Esophagus squamous epithelium (tissue), 5 donors: ENCODE measurements at places on chromosomes 16 and 17. TPM values are rescaled to one million over a fixed set of nuclear protein-coding genes. Genes with fewer than 3 reads are reported as not detected.

The KRT20 gene
- total RNA-seq: not detected

The SSTR5 gene
- total RNA-seq: not detected

The PTX4 gene
- not detected for total RNA-seq

- DNase-seq: no peak
Measured at GRCh38 chr16:16014329-16015224, 65.2 kb downstream of the ABCC1 start.

The TBC1D10B gene
- 23.2 TPM for total RNA-seq

DNA sequence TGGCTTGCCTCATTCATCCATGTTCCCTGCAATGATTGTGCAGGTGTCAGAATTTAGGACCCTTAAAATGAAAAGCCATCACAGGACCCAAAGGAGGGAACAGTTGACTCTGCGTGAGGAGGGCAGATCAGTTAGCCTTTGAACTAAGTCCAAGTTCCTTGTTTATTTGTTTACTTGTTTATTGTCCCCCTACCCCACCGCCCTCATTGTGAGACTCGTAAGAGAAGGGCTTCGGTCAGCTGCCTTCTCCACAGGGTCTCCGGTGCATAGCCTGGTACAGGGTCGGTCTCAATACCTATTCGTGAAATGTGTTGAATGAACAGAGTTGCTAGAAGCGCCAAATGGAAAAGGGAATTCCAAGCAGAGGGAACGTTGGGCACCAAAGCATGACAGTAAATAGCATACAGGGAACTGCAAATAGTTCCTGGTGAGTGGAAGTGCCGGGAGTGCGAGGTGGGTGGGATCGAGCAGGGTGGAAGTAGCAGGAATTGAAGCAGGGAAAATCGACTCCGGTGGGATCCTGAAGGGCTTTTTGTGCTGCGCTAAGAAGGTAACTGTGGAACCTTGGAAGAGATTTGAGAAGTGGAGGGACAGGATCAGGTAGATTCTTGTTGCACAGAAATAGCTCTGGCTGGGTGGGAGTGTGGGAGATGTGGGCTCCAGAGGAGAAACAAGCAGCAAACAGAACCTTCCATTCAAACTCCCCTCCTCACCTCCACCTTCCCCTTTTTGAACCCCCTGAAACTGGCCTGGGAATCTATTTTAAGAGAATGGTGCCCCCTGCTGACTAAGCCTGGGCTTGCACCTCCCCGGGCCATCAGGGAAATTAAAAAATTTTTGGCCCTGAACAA lies 12.7 kb downstream of the SLC35B1 start:
- DNase-seq: no peak

DNA sequence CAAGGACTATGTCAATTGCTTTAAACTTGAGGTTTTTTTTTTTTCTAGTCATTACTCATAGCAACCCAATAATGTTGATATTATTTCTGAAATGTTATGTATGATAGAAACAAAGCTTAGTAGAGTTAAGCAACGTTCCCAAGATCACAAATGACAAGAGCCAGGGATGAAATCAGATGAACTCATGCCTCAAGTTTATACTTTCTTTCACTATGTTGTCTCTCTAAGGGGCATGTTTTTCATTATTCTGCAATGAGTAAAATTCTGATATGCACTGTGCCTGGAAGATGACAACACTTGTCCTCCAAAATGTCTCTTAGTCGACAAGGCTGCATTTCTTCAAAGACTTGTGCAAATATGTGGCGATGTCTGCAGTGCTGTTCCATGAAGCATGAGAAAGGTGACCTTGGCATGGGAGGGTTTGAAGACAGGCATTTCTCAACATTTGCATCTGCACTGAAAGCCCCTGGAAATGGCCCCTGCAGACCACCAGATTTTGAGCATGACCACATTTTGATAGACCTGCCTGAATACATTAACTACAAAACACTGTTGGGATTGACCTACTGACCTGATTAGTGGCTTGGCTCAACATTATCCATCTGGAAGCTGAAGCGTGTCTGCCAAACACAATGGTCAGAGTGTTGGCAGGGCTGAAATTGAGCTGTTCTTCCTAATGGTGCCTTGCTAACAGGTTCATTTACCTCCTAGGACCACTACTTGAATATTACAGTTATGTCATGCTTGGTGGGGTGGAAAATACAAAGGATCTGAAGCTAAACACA lies 1027.5 kb downstream of the CDH11 start:
- DNase-seq: no peak

- no peak for DNase-seq
Measured at GRCh38 chr17:75565066-75565465, 22.5 kb upstream of the MYO15B start.

The TEX14 gene
- total RNA-seq: not detected

The C16orf92 gene
- total RNA-seq: not detected

The HYDIN gene
- total RNA-seq: 0.23 TPM

DNA sequence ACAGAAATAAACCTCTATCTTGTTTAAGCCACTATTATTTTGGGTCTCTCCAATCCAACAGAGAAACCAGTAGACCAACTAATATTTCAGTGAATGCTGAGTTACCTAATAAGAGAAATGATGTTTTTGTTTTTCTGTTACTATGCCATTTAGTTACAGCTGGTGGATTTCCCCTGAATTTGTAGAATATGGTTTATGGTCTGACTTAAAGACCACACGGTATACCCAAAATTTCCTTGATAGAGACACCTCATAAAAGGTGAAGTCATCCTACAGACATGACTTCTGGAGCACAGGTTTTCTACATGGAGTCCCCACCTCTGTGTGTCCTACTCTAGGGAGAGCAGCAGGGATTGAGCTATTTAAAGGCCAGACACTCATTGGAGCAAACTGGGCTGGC lies 13.3 kb downstream of the PIK3R5 start:
- no peak for DNase-seq

DNA sequence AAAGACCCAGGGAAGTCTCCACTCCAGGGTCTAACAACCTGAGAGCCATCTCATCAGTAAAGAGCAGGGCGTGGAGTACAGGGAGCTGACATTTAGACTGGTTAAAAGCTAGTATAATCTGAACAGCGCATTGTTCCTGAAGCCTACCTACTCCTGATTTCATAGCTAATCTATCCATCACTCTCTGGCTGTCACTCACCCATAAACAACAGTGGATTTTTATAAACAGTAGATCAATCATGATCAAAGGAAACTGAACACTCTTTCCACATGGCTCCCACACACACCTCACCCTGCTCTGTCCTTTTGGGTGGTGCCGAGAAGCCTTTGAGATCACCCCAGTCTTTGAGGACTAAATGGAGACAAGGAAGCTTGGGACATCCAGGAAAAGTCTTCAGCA lies 13.0 kb upstream of the COG1 start:
- DNase-seq: no peak

The NHLRC4 gene
- total RNA-seq: 0.95 TPM

The KRT33A gene
- total RNA-seq: 1.9 TPM

DNA sequence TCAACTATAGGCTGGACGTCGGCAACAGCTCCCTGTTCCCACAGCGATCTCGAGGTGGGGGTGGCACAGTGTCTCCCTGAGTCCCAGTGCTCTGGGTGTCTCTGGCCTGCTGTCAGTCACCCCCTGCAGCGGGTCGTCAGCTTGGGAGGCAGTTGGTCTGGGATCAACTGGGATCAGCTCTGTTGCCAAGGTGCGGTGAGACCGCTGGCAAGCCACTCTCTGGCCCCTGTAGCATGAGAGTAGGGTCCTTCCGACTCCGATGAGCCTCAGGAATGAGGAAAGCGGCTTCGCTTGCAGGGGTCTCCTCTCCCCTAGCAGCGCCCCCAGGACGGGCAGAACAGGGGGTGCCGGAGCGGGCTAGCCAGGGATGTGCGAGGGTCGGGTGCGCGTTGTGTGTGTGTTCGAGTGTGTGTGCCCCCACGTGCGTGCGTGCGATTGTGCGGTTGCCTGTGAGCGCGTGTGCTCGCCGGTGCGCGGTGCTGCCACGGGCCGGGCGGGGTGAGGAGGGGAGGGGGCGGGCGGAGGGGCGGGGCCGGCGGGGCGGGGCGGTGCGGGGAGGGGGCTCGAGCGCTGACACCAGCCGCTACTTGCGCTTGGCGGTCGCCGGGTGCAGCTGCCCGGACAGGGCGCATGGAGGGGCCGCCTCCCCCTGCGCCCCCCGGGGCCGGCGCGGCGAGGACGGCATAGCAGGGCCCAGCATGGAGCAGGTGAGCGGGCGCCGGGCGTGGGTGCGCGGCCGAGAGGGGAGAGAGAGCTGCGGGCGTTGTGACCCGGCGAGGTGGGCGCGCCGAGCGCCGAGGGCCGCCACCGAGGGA lies 9.4 kb upstream of the ARHGAP23 start:
- no peak for DNase-seq

GRCh38 chr17:64781014-64781756 lies 119.1 kb upstream of the SMURF2 start:
- no peak for DNase-seq

- DNase-seq: no peak
Measured at GRCh38 chr17:42653179-42654124, 5.6 kb upstream of the TUBG2 start.

The SLC5A2 gene
- not detected for total RNA-seq

GRCh38 chr17:37466471-37466870 lies 23.2 kb upstream of the DUSP14 start:
- no peak for DNase-seq

GRCh38 chr17:3512505-3513171 lies 36.8 kb downstream of the ASPA start:
- DNase-seq: no peak

- no peak for DNase-seq
Measured at GRCh38 chr17:15287538-15288267, 22.6 kb upstream of the PMP22 start.

DNA sequence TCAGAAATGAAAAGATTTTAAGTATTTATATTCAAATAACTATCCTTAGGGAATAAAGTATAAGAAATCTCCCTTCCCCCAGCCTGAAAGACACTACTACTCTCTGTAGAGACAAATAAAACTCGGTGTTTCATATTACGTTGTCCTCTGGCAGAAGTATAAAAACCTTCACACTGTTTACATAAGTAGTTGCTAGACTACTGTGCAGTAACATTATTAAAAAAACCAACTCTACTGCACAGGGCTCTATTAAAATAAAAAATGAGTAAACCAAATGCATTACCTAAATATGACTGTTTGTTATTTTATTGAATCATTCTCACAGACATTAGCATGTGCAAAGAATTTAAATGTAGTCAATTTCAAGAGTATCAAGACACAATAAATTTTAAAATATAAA lies 67.4 kb downstream of the MED13 start:
- no peak for DNase-seq

- no peak for DNase-seq
Measured at GRCh38 chr16:590188-590814, 435 bp downstream of the RAB40C start.

DNA sequence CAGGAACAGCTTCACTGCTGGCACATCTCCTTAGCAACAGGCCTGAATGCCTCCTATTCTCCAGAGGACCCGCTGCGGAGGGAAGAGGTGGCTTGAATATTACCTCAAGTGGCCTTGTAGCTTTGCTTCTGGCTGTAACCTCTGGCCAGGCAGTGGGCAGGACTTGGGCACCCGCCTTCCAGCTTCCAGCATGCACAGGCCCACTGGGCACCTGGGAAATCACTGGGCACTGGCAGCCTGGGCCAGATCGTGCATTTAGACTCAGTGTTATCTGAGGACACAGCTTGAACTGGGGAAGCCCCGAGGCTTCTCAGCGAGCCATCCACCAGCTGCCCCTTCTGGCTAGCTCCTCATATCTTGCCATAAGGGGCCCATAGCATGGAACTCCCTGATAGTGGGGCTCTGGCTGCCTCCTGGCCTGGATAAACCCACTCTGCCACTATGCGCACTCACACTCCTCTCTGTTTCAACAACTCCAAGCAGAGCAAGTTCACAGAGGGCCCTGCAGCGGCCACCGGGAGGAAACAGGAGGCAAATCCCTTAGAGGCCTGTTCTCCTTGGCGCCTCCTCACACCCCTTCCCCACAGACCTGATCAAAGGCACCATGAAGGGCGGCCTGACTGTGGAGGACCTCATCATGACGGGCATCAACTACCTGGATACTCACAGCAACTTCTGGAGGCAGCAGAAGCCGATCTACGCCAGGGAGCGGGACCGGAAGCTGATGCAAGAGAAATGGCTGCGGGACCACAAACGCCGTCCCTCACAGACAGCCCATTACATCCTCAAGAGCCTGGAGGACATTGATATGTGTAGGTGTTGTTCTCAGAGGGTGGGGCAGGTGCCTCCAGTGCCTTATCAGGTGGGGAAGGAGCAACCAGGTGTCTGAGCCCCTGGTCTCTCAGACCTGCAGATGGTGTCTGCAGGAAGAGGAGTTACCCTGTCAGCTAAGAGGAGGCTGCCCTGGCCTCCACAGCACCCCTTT lies 7.8 kb downstream of the ODAD4 start:
- no peak for DNase-seq

DNA sequence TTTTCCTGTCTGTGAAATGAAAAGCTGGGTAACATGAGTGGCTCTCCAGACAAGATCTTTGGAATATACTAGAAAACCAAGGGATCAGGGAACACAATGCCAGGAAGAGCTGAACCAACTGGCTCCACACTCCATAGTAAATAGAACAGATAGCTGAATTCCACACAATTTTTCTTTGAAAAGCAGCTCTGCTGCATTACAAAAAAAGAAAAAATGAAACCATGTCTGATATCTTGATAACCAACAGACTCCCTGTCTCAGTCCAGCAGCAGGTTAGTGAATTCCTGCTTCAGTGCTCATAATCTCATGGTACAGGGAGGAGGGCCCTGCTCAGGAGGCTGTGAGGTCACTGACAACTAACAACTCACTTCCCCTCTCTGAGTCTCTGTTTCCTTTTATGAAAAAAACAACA lies 97.1 kb downstream of the CDH11 start:
- no peak for DNase-seq

The PNMT gene
- 0.80 TPM for total RNA-seq
